Karpas-422 (cell line): ENCODE measurements at places on chromosomes 16 and 17. TPM values are rescaled to one million over a fixed set of nuclear protein-coding genes. Genes with fewer than 3 reads are reported as not detected.

Gene SPATA33
- total RNA-seq, result 5.1 and 5.3 TPM in 2 replicates

Gene UTS2R
- total RNA-seq, result not detected in 2 replicates

Gene TP53TG3C
- total RNA-seq, result not detected in 2 replicates

Gene WNT9B
- not detected in 2 replicates for total RNA-seq

Gene CD79B
- total RNA-seq, result 545 and 1,164 TPM in 2 replicates

Gene TPSAB1
- total RNA-seq, result not detected in 2 replicates

Gene NOXO1
- not detected in 2 replicates for total RNA-seq

Gene ANKRD11
- total RNA-seq, result 28.5 and 29.9 TPM in 2 replicates
